Activated T-helper 9 cell treated with anti-CD3 and anti-CD28 coated beads, Interleukin-2, amount 50 U/mL, for 16 hours (primary cell): ENCODE measurements at places on chromosomes 3 and 15.

GRCh38 chr3:126212620-126213378, 32.4 kb upstream of the ALDH1L1 start:
- no peak for DNase-seq

GRCh38 chr3:56251343-56251945, 216.8 kb downstream of the ERC2 start:
- no peak for DNase-seq

GRCh38 chr3:126107957-126108675, 24.2 kb upstream of the SLC41A3 start:
- no peak for DNase-seq

GRCh38 chr3:122299872-122300460, 25.1 kb upstream of the CSTA start:
- no peak for DNase-seq

GRCh38 chr15:73017987-73018386, 34.3 kb upstream of the NEO1 start:
- DNase-seq = no peak

DNA sequence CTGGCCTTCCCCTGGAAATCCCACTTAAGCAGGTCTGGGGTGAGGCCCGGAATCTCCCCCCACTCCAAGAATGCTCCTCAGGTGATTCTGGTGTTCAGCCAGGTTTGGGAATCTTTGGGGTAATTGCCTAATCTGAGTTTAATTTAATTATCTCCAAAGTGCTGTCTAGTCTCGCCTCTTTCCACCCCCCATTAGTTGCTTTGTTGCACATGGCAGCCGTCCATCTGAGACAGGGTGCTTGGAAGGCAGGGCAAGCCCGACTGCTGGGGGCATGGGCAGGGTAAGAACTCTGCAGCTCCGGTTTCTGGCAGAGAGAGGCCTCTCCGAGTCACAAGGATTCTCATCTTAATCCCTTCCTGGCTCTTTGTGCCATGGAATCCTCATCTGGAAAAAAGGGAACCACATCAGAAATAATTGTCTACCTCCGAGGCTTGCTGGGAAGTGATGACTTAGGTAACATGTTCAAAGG, 15.0 kb downstream of the IL17RD start:
- DNase-seq = no peak

DNA sequence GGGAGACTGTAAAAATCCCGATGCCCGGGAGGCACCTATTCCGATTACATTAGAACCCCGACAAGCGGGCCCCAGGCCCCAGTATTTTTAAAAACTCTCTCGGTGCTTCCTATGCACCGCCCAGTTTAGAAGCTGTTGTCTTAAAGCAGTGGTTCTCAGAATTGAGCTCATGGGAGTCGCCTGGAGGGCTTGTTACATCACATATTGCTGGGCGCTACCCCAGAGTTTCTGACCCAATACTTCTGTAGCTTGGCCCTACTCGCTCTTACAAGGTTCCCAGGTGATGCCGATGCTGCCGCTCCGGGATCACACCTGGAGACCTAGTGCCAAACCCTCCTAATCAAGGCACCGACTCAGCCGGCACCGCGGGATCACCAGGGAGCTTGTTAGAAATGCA, 35.2 kb downstream of the CPN2 start:
- no peak for DNase-seq

- DNase-seq = no peak
Observed at GRCh38 chr3:177753451-177754155, 556.3 kb upstream of the TBL1XR1 start.

DNA sequence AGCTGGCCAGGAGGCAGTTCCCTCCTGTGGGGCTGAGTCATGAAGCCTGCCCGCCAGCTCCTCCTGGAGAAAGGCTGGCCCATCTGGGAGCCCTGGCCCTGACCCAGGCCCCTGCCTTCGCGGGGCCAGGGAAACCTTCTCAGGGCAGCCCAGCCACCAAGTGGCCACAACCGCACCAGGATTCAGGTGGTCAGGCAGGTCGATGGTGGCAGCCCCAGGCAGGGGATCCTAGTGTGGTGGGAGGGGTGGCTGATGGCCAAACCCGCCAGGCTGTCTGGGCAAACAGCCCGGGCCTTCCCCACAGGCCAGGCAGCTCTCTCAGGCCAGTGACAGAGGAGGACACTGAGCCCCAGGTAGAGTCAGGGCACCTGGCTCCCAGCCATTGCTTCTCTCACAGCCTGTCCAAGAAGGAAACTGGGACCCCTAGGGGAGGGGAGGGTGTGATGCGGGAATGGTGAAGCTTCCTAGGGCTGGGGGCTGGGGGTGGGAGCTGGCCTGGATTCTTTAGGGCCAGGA, 1.2 kb downstream of the TWF2 start:
- DNase-seq = no peak

GRCh38 chr3:17258823-17259436, 374.2 kb downstream of the PLCL2 start:
- DNase-seq = no peak

- no peak for DNase-seq
Observed at GRCh38 chr3:24548278-24548677, 53.6 kb upstream of the THRB start.

DNA sequence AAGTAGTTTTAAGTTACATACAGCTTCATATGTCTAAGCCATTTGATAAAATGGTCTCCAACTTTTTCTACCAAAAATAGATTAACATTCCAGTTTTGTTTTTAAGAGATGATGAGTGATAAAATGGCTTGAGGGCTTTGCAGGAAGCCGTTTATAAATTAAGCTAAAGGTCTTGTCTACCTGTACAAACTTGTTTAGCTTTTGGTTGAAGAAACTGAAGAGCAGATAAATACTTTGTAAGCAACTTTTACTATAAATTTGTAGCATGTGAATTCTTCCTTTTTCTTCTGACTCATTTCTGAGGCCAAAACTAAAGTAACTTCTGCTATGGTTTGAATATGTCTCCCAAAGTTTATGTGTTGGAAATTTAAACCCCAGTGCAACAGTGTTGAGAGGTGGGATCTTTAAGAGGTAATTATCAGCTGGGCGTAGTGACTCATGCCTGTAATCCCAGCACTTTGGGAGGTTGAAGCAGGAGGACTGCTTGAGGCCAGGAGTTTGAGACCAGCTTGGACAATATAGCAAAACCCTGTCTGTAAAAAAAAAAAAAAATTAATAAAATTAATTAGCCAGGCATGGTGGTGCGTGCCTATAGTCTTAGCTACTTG, 8.2 kb upstream of the NEDD4 start:
- DNase-seq = no peak

- DNase-seq = no peak
Observed at GRCh38 chr3:50164984-50165909, 10.1 kb downstream of the SEMA3F start.

DNA sequence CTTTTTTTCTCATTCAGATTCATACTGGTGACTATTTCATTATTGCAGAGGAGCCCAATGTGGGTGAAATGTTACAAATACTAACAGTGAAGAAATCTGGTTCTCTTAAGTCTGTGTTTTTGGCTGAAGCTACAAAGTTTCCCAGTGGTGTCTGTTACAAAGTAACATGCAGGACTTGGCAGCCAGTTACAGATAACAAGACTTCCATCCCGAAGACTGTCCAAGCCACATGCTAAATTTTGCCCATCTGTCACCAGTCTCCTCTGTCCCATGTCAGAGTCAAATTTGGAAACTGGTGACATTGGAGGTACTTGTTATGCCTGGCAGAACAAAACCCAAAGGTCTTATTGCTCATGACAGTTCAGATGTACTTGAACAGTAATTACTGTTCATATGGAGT, 269.2 kb upstream of the GOLIM4 start:
- no peak for DNase-seq

- DNase-seq = no peak
Observed at GRCh38 chr3:155035553-155035952, 44.6 kb upstream of the MME start.

DNA sequence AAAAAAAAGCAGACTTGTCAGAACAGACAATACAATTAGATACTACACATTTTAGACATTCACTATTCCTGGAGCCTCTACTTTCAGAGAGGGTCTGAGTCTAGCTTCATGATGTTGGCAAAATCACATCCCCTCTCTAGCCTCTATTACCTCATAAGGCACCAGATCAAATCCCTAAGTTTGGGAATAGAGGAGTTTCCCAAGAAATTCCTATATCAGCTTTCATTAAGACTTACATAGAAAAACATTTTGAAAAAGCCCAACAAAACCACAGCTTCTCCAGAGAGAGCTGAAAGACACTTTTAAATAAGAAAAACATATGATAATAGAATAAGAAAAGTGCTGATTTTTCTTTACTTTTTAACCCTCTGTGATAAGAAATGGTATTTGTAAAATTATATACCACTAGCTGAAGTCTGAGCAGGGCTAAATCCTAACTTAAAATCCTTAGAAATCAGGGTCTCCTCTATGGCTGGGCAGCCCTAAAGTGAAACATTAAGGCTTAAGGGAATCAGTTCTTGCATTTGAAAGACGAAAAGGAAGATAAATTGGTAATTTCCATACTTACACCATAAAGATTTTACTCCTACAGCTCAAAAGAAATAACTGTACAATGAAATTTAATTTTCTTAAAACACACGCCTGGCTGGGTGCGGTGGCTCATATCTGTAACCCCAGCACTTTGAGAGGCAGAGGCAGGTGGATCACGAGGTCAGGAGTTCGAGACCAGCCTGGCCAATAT, 4.3 kb downstream of the TBC1D2B start:
- no peak for DNase-seq

DNA sequence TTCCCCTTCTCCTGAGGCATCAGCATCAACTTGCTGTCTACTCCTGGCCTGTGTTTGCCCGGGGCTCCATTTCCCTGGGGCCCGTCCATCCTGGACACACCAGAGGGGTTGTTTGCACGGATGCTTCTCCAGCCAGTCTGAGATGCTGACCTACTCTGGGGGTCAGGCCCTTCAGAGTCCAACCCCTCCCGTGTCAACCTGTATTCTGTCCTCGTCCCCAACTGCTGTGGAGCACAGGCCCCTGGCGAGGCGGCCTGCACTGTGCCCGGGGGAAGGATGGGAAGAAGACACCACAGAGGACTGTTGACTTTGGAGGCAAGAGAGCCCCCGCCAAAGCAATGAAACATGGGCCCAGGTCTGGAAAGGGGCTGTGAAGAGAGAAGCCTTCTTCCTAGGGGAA, 25.8 kb downstream of the ALS2CL start:
- DNase-seq = no peak

GRCh38 chr3:70805061-70805889, 492.8 kb upstream of the MDFIC2 start:
- DNase-seq = no peak

DNA sequence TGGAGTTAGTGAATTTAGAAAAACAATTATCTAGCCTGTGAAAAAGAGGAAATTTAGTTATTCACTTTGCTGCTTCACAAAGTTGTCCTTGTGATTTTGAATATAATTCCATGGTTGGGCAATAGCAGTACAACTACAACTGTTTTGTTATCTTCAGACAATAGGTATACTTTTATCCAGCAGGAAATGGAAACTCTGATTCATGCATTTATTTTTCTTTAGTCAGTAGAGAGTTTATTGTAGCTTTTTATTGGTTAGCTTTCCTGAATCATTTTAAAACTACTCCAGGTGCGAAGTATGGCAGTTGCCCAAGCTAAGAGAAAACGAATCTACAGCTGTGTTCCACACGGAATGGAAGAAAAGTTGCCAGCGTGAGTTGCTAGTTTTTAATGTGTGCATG, 80.3 kb downstream of the TM4SF4 start:
- DNase-seq = no peak

GRCh38 chr15:72169236-72169920, 28.2 kb downstream of the GRAMD2A start:
- no peak for DNase-seq

DNA sequence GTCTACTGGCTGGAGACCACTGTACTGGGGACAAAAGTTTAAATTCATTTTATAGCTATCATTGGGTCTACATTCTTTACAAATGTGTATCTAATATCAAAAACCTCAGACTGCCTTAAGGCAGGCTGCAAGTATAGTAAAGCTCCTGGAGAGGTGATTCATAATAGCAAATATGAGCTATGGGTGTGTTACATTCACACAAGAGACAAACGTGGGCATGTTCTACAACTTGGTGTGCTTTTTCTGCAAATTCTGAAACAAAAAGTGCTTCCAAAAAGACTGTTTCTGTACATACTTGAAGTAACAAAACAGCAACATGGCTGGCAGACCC, 1101.4 kb downstream of the ROBO1 start:
- no peak for DNase-seq

DNA sequence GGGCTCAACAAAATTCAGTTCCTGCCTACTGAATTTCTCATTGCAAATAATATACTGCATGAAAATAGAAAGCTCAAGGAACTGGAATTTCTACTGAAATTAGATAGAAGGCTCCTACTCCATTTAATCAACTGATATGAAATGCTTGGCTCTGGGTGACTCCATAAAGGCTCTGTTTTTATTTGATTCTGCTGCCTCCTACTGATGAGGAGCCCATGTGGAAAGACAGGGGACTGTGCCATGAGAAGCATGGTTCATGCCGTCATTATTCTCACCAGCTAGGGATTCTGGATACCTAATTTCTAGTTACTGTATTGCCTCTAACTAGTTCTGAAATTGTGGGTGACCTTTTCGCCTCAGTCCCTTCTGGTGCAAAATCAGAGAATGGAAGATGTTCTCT, 366.2 kb upstream of the DPH6 start:
- no peak for DNase-seq

- DNase-seq = no peak
Observed at GRCh38 chr3:77668376-77668775, 628.5 kb downstream of the ROBO2 start.

GRCh38 chr3:138412821-138413551, 21.4 kb upstream of the ESYT3 start:
- DNase-seq = no peak

- no peak for DNase-seq
Observed at GRCh38 chr15:76206325-76206976, 104.8 kb downstream of the ETFA start.

DNA sequence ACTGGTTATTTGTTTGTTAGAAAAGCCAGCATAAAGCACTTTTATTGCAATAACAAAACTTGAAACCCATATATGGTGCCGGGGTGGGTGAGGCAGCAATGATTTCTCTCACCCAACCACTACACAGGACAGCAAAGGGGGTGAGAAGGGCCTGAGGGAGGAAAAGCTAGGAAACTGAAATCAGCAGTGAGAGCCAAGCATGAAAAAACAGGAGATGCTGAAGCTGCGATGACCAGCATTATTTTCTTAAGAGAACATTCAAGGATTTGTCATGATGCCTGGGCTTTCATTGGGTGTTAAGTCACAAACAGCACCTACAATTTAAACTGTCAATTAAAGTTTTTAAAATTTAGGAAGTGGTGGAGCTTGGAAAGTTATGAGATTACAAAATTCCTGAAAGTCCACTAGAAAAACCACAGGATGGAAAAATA, 11.9 kb upstream of the TM4SF4 start:
- no peak for DNase-seq
